Natural killer cell treated with Interleukin-12 subunit alpha and Interleukin-12 subunit beta and Interleukin-15 and Interleukin-18, amount 100 ng/mL, for 72 hours (primary cell): ENCODE measurements at places on chromosomes 7 and 10. TPM values are rescaled to one million over a fixed set of nuclear protein-coding genes. Genes with fewer than 3 reads are reported as not detected.

DNA sequence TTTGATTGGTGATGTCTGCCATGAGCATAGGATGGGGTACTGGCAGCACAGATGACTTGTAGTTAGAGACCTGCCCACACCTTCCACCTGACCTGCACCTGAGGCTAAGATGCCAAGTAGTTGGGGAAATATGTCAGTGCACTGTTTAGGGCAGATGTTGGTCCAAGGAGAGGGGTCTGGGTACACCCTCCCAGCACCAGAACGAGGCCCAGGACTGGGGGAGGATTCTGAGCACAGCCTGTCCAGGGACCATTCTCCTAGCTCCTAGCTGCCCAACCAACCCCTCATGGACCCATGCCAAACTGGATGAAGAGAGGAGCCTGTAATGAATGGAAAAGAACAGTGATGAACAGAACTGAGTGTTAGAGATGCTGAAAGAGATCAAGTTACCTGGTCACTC is 28.0 kb downstream of the FRMPD2 start:
- DNase-seq, result no peak

DNA sequence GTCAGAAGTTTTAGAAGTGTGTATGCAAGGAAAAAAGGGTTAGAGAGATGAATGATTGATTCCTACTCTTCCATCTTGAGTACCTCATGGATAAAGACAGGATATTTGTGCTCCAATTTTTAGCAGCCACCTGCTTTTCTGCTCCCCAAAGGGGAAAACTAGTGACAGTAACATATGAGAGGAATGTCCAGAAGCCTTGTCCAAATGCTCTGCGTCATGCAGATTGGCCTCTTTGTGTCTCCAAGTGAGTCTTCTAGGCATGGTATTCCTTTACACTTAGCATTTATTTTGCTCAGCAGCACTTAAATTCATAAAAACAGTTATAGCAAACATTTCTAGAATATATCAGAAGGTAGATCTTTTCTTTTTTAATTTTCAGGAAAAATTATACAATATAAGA is 306.8 kb downstream of the CNTNAP2 start:
- DNase-seq, result no peak

- DNase-seq, result no peak
These were observed 2.4 kb downstream of the EIF4H start for GRCh38 chr7:74176555-74176954.

DNA sequence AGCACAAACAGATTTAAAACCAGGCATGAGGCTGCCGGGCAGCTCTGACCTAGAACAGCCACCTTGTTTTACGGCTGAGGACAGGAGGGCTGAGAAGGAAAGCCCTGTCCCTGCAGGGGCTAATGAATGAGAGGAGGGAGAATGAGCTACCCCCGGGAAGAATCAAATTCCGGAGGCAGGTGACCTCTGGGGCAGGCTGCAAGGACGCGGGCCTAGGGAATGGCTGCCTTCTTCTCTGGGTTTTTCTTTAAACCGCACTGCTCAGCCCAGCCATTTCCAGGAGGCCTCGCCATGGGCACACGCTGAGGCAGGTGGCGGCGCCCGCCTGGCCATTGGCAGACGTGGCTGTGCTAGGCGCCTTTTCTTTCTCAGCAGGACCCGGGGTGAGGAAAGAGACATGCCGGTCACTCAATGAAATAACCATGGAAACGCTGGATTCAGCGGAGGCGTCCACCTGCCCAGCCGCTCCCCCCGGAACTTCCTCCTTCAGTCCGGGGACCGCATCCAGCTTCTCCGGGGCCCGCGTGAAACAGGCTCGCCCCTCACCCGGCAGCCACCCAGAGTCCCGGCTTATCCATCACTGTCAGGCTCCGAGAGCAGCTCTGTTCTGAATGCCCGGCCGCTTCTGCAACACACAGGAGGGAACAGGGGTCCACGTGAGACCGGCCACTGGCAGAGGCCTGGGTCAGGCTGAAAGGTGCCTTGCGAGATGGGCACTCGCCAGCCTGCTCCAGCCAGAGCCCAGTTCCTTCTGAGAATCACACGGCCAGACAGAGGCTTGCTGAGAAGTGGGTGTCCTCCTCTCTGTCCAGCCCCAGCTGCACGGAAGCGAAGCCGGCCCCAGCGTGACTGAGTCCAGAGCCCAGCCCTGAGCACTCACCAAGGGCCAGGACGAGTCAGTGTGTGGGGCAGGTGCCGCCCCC is 82.1 kb downstream of the PDGFA start:
- no peak for DNase-seq

The CHAT gene
- total RNA-seq, result not detected

DNA sequence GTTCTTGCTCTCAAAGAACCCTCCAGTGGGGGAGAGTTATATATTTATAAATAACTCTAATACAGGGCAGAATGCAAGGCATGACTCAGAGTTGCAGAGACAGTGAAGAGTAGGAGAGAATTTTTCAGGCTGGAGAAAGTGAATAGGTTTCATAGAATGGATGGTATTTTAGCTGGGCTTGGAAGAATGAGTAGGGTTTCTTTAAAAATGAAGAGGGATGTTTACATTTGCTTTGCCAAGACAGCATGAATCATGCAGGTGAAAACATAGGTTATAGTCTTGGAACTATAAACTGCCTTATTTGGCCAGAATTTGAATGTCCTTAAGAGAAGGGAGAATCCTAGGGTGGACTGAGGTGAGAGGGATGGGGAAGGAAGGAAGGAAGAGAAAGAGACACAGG is 124.8 kb downstream of the CPED1 start:
- DNase-seq, result no peak

- DNase-seq, result no peak
These were observed 44.1 kb downstream of the SFTPD start for GRCh38 chr10:79904671-79905321.

The CHST15 gene
- total RNA-seq, result 0.95 TPM

DNA sequence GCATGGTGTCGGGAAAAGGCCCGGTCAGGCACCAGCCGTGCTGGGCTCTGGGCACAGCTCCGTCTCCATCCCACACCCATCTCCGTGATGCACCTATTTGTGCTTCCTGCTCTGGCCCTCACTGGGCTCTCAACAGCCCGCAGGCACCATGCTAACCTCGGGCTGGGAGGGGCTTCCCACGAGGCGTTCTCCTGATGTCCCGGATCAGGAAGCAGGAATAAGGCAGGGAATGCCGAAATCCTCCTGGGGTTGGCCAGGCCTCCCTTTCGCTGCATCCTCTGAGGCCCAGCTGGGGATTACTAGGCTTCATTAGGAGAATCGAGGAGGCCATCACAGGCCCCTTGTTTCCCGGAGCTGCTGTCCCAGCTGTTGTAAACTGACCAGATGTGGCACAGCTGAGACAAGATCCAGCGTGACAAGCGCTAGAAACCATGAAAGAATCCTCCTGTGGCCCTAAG is 72.0 kb downstream of the FAM53B start:
- DNase-seq, result no peak

GRCh38 chr10:69835875-69836730 is 34.4 kb downstream of the COL13A1 start:
- DNase-seq, result no peak

- no peak for DNase-seq
These were observed 129.4 kb downstream of the PLPP4 start for GRCh38 chr10:120586471-120586872.

DNA sequence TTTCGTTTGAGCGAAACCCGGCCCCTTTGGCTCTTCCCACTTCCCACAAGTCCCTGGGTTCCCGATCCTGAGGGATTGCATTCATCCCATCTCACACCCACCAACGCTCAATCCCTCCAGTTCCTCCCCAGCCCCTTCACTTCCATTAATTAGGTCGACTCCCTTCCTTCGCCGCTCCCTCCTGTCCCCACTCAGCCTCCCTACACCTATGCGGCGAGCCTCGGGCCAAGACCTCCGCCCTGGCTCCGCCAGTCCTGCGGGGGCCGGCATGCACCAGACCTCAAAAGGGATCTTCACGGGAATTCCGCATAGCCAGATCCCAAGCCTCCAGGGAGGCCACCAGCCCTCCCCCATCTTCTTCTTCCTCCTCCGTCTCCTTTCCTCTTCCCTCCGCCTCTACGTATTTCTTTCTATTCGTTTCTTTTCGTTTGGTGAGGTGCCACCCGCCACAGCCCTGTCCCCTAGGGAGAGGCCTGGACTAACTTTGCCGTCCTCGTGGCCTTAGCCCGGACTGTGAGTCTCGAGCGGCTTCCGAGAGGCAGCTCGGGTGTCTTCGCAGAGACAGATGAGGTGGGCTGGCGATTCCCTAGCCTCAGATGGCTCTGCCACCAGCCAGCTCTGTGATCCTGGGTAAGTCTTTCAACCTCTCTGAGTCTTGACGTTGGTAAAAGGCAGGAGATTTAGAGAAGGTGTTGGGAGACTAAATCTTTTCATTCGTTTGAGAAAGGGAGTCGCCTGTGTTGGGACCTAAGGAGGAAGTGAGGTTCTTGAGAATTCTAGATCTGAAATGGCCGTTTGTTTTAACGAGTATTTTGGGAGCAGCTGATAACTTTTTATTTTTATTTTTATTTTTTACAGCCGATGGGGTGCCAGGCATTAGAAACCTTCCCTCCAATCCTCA is 8.1 kb upstream of the LBX1 start:
- DNase-seq, result no peak

GRCh38 chr7:22663357-22663718 is 63.7 kb upstream of the IL6 start:
- DNase-seq, result no peak

DNA sequence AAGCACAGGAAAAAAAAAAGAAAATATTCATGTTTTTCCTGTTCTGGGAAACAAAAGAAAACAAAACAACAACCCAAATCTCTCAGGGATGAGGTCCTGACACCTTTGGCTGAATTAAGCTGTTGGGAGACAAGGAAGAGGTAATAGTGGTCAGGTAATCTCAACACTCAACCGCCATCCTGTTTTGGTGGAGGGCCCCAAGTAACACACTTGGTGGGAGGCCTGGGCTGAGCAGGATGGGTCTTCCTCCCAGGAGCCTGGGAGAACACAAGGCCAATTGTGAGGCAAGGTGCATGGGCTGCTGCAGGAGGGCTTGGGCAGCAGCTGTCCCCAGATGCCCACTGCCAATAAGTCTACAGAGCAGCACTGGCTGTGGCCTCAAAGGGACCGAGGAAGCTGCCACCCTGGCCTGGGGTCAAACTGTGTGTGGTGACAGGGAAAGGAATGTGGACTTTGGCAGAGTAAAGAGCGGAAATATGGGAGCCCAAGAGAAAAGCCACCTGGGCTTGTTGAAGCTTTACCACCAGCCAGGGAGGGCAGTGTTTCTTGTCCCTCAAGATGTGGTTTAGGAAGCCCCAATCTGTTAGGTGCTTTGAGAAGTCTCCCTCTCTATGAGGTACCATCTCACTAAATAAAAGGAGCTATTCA is 93.5 kb upstream of the SLC25A13 start:
- no peak for DNase-seq

The TMEM273 gene
- 13.2 TPM for total RNA-seq

The IKZF1 gene
- 290 TPM for total RNA-seq

The NUDT13 gene
- 1.1 TPM for total RNA-seq
